ENCODE measurements at places on chromosomes 7 and 10.

- peak; percentile 82 for DNase-seq
Measured at GRCh38 chr10:89029785-89030437, 39.3 kb downstream of the FAS start.

DNA sequence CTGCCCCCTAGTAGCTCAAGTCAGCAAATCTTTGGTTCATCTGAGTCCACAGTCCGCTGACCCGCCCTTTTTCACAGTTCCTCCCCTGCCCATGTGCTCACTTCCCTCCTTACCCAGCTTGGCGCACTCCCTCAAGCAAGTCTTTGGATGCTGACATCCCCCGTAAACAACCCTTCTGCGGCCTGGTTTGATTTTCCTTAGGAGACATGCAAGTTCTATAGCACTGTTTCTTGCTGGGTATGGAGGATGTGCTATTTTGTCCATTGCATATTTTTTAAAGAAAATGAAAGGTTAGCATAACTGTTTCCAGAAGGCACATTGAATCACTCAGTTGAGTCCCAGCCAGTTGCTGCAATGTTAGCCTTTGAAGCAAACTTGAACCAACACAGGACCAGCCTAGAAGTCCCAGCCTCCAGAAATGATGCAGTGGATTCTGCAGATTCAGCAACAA, 38.2 kb downstream of the HTRA1 start:
- peak; percentile 61 for DNase-seq

DNA sequence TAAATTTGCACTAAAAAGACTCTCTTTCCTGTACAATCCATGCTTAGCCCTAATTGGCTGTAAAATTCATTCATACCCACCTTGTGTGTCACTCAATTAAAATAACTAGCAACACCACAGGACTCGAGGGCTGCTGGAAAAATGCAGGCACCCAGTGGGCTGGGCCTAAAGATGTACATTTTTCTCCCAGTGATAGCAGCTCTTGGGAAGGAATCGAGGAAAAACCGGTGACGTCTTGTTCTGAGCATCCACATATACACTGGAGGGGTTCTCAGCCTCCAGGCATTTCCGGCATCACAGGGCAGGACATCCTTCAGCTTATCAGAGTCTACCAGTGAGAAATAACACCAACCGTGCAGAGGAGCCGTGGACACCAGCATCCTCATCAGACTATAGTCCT, 85.8 kb upstream of the PITRM1 start:
- peak; percentile 39 for DNase-seq

DNA sequence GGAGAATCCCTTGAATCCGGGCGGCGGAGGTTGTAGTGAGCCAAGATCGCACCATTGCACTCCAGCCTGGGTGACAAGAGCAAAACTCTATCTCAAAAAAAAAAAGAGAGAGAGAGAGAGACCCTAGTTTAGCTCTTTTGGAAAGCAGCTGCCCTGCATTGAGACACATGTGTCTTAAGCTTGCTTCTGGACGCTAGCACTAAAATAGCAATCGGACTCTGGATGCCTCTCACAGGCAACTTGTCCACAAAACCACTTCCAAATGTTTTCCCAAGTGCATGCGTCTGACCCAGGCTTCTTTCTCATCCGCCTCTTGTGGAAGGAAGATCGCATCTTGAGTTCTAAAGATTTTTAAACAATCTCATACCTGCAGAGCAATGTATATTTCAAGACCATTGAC, 182.7 kb downstream of the CUX1 start:
- DNase-seq, result no peak

DNA sequence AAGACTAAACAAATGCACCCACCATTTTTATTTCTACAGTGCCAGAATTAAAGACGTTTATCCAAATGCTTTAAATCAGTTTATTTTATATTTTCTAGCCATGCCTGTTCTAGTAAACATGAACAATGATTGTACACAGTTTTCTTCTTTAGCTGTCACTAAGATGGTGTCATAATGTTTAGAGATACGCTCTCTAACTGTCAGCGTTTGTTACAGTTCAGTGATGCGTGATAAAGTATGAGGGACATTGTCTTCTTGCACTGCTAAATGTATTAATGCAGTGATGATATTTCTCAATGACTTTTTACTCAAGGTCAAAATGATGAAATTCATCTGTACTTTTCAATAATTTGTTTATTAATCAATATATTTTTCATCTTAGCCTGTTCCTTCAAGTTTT, 513.6 kb downstream of the ATRNL1 start:
- DNase-seq, result no peak

GRCh38 chr7:39083781-39084180, 106.1 kb downstream of the POU6F2 start:
- no peak for DNase-seq

GRCh38 chr7:48718731-48719378, 205.5 kb upstream of the CDC14C start:
- DNase-seq, result no peak

DNA sequence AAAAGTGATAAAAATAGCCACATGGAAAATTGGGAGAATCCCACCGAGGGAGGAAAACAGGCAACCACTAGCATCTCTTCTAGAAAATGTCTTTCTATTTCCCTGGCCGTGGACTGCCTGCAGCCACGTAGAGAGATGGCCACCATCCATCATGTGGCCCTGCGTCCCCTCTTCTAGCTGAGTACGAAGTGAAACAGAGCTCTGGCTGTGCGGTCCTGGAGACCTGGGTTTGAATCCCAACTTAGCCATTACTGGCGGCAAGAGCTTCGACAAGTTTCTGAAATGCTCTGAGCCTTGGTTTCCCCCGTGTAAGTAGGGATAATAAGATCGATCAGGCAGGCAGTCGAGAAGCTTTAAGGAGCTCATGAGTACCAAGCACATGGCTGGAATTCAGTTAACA, 32.9 kb downstream of the ZCCHC24 start:
- DNase-seq, result no peak

Measured in fibroblast of skin of right quadriceps (primary cell).